ENCODE measurements at places on chromosomes 2 and 18.

- DNase-seq, result no peak
Observed at GRCh38 chr18:60027397-60027796, 127.6 kb downstream of the PMAIP1 start.

- DNase-seq, result no peak
Observed at GRCh38 chr2:15072836-15073235, 440.3 kb downstream of the LRATD1 start.

GRCh38 chr2:201656102-201656501 lies 12.8 kb upstream of the TMEM237 start:
- no peak for DNase-seq

GRCh38 chr2:70894765-70895164 lies 40.9 kb upstream of the ATP6V1B1 start:
- no peak for DNase-seq

DNA sequence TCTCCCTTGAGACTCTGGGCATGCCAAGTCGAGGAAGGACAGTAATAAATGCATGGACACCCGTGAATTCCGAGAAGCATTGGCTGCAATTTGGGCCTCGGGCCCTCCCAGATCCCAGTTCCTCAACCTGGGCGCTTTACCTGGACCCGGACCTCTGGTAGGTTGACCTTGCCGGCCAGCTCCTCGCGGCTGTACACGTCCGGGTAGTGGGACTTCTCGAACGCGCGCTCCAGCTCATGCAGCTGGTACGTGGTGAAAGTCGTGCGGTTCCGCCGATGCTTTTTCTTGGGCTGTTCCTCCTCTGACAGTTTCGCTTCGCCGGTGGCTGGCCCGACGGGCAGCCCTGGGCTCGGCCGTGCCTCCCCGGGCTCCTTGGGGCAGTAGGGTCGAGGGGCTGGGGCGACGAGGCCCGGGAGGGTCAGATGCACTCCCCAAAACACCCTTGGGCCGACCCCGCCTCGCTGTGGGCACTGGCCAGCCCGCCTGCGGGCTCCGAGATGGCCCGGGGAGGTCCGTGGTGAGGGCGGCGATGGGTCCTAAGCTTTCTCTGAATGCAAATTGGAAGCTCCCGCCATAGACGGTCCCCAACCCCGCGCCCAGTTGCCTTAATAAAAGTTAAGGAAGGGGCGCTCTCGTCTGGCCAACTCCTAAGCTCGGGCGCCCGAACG lies 899 bp downstream of the RAX start:
- no peak for DNase-seq
